ENCODE measurements at places on chromosomes 7 and 10.

GRCh38 chr10:7492660-7493046 is 81.8 kb upstream of the SFMBT2 start:
- no peak for DNase-seq

DNA sequence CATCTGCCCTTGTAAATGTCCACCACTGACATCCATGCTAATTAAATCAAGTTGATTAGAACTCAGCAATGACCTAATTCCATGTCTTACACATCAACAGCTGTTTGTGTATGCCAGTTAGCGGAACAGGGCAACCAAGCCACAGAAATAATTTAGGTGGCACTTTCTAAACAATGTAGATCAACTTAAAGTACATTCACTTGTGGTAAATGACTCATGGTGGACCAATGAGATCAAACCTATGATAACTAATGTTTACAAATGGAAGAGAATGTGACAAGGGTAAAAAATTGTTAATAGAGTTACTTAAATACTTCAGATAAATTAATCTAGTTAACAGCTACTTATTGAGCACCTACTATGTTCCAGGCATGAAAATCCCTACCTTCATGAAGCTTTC is 63.1 kb upstream of the ICA1 start:
- no peak for DNase-seq

- DNase-seq: no peak
These were observed 112.5 kb upstream of the SKAP2 start for GRCh38 chr7:26976840-26977239.

- DNase-seq: no peak
These were observed 122.1 kb downstream of the EGFR start for GRCh38 chr7:55140941-55141278.

GRCh38 chr7:2196381-2197378 is 36.1 kb downstream of the MAD1L1 start:
- no peak for DNase-seq

DNA sequence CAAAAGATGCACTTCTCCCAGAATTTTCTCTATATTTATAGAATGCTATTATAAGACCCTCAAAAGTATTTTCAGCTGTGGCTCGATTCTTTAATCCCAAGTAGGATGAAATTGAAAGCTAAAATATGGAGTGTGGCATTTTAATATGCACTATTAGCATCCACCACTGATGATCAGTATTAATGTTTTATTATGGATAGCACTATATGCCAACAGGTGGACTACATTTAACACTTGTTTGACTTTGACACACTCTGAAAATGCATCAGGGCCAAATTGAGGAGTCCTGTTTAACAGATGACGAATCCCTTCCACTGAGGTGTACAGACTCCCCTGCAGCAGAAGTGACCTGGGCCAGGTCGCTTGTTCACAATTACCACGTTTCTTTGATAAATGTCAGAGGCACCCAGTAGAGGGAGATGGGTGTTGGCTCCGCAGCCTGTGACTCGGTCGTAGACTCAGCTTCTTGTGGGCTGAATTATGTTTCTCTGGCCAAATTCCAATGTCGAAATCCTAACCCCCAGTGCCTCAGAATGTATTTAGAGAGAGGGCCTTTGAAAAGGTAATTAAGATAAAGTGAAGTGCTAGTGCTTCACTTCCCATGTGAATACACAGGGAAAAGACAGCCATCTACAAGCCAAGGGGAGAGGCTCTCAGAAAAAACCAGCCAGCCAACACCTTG is 48.1 kb downstream of the WIPF3 start:
- DNase-seq: no peak

DNA sequence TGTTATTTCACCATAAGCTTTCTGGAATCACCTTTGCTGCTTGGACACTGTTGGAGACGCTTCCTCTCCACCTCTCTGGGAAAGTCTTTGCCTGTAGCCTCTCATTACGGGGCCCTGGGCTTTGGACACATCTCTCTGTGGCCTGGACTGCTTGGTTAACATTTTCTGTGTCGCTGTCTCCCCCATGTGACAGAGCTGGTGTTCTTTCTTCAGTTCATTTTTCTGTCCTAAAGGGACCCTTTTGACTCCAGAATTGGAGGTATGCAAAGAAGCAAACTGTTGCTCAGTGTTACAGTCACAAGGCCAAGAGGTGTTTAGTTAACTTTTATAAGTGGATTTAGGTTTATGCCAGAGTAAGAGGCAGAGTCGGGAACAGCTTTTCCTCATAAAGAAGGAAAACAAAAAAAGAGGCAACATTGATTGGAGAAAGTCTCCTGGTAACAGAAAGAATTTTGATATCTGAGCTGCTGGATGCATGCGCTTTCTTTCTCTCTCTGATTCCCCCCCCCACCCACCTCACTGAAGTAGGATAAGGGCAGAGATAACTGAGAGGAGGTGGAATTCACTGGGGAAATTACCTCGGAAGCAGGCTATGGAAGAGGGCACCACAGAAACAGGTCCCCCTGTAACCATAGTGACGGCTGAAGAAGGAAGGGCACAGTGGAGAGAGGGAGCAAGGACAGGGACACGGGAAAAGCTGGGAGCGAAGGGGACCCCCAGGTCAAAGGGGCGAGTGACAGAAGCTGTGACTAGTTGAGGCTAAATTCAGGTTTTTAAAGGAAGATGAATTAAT is 57.8 kb downstream of the LGI1 start:
- no peak for DNase-seq

DNA sequence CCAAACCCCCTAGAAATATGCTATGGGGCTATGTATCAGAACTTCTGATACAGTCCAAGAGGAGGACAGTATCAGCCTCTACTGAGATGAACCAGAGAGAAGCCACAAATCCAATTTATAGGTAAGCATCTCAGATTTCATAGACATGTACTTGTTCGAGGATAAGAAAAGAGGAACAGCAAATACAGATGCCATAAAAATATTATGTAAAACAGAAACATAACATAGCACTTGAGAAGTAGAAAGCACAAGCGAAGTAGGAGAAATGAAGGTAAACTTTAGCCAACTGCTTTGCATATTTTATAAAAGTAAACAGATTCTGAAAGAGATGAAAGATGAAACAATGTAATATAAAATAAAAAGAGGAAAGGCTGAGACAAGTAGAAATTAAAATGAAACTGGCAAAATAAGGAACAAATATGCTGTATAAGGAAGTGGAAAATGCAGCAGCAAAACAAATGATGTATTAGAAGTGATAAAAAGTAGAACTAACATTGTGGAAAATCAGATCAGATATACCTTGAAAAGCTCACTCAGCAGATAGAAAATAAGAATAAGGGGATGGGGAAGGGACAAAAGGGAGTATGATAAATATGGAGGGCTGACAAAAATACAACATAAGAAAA is 135.1 kb downstream of the SKAP2 start:
- no peak for DNase-seq

DNA sequence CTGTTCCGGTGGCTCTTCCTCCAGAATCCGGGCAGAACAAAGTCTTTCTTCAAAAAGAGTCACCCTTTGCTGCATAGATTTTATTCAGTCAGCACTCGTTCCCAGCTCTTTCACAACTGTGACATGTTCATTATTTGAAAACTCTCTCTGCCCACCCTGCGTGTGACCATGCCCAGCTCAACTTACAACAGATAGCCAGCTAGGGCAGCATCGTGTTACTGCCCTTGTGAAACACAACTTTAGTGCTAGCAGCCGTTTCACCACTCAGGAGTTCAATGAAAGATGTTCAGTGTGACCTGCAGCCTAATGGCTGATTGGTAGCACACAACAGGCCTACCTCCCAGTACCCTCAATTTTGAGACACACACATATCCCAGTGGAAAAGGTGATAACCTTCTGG is 57.9 kb downstream of the ZNF438 start:
- DNase-seq: no peak

- no peak for DNase-seq
These were observed 373.5 kb downstream of the RPS24 start for GRCh38 chr10:78407009-78407711.

DNA sequence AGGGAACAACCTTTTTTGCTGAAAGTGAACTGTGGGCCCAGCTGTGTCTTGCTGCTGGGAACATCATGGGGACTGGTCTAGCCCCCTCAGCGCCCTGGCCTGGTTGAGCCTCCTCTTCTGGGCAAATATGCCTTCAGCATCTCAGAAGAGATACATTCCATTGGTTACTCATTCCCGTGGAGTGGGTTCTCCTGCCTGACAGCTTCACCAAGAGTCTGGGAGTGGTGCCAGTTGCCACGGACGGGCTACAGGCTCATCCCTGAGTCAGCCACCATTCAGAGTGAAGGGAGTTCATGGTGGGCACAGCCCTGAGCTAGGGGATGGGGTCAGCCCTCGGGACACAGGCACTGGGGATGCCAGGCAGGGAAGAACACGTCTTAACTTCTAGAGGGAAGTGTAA is 81.9 kb downstream of the RAMP3 start:
- DNase-seq: no peak

GRCh38 chr7:148701414-148701813 is 2.7 kb downstream of the CUL1 start:
- DNase-seq: no peak

- DNase-seq: no peak
These were observed 40.5 kb upstream of the ACSL5 start for GRCh38 chr10:112333452-112333851.

DNA sequence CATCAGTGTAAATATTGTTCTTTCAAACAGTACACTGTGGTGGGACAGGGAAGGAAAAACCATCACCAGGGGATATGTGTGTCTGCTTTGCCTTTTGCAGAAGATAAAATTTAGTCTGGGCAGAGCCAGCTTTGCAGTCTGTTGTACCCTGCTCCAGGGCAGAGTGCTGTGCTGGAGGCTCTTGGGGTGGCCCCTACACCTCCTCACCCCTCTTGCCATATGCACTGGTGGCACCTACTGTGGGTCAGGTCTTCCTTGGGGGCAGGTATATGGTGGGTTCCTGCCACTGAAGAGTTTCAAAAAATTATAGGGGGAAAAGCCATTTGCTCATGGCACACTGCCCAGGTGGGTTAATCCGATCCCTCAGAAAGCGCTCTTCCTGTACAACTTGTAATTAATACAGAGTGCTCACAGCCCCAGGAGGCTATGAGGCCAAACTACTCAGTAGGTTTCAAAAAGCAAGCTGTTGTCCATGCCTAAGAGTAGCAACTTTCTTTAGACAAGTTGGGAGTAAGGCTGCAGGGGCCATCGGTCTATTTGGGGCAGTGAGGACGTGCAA is 112.7 kb upstream of the BMPER start:
- DNase-seq: no peak

GRCh38 chr10:4391683-4392082 is 434.3 kb upstream of the AKR1E2 start:
- no peak for DNase-seq

DNA sequence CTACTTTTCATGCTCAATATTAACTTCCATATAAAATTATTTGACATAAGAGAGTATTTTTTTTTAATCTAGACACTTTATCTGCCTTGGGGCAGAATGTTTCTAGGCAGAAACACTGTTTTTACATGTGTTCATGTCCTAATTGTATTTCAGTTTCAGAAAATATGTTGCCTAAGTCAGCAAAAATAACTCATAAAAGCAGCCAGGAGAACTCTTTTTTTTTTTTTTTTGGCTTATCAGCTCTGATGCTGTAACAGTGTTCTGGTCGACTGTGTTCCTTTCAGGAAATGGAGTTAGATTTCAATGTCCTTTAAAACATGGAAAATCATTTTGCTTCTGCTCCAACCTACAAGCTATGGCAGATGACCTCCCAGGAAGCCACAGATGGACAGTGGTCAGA is 63.2 kb upstream of the OPALIN start:
- DNase-seq: no peak

DNA sequence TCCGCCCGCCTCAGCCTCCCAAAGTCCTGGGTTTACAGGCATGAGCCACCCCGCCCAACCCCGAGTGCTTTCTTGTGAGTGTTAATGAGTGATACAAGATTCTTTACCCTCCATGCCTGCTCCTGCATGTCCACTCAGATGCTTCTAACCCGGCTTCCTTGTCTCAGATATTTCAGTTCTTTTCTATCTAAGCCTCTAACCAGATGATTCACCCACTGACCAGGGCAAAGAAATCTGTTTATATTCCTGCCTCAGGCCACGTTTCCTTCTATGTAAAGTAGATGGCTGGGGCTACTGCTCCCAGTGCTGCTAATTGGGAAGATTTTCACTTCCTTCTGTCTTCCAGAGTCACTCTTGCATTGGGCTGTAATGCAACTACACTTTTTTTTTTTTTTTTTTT is 395.1 kb upstream of the ANKRD30A start:
- DNase-seq: no peak

DNA sequence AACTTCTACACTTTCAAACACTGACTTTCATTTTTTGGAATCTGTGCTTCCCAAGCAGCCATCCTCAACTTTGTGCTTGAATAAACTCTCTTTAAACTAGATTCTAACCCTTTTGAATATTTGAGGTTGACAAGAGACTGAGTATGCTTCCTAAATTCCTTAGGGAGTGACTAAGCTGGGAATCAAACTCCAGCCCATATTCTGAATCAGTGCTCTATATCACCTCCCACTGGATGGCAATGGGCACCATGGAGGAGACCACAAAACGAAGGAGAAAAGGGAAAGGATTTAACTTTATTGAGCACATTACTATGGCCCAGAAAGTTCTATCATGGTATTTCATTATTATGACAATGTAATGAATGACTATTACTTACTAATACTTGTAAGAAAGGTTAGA is 17.2 kb upstream of the SLC26A4 start:
- DNase-seq: no peak

DNA sequence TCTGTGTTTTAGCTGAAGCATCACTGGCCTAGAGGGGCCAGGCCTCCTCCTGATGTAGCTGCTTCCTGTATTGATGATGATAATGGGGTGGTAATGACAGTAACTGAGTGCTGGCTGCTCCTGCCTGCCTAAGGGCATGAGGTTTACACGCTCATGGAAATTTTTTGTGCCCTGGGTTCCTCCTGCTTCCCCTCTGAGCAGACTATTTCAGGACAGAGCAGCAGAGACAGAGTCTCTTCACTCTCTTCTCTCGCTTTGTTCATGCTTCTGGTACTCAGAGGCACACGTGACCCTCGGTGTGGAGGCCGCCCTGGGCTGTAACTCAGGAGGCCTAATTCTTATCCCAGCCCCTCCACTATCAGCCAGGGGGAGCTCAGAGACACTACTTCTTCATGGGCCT is 27.9 kb downstream of the LRRC20 start:
- no peak for DNase-seq

GRCh38 chr7:157678501-157678900 is 341.7 kb downstream of the DNAJB6 start:
- no peak for DNase-seq

DNA sequence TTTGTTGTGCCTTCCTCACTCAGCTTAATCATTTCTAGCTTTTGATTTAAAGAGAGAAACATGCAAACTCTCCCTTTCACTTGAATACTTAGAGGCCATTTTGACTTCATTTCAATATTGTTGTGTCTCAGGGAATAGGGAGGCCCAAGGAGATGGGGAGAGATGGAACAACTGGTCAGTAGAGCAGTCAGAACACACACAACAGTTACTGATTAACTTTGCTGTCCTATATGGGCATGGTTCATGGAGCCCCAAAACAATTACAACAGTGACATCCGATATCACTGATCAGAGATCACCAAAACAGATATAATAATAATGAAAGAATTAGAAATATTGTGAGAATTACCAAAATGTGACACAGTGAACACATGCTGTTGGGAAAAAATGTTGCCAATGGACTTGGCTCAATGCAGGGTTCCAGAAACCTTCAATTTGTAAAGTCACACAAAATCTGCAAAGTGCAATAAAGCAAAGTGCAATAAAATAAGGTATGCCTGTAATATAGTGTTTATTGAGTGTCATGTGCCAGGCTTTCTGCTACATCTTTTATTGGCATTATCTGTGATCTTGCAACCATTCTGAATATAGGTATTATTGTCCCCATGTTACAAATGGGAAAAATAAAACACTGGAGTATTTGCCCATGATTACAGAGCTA is 38.2 kb downstream of the CCDC71L start:
- DNase-seq: no peak
